ENCODE measurements at places on chromosomes 2 and 18.
A peak's percentile ranks its signal among the peaks of the same experiment; 100 is the strongest.

DNA sequence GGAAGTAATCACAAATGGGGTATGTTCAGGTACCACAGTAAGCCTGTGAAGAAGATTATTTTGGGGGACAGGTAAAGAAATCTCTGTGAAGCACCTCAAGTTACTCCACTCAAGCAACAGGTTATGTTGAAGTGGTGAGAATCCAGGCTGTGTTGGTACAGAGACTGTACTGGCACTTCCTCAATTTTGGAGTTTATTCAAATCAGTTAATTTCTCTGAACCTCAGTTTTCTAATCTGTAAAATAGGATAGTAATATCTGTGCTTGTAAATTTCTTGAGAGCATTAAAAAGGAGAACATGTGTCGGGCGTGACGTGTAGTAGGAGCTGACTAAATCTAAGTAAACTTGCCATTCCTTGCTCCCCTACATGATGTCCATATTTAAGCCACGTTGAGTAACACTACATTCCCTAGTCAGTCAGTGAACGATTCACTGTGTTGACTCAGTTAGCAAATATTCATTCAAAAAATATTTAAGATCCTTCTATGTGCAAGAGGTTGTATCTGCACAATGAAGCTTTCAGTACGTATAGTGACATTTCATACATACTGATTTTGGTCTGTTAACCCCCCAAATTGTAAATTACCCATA is 504.2 kb downstream of the ZEB2 start:
- DNase-seq = no peak

DNA sequence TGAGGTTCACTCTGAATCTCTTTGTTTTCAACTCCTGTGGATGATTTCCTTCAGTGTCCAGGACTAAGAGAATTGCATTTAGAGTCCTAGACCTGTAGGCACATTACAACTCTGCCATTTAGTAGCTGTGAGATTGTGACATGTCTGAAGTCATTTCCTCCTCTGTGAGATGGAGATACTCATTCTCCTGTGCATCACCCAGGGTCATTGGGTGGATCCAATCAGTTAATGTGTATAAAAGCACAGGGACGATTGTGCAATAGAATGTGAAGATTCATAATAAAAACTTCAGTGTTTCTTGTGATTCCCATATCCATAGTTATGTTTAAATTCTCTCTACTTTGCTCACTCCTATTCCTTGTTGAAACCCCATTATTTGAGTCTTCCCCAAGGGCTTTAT is 113.6 kb downstream of the DIS3L2 start:
- no peak for DNase-seq

DNA sequence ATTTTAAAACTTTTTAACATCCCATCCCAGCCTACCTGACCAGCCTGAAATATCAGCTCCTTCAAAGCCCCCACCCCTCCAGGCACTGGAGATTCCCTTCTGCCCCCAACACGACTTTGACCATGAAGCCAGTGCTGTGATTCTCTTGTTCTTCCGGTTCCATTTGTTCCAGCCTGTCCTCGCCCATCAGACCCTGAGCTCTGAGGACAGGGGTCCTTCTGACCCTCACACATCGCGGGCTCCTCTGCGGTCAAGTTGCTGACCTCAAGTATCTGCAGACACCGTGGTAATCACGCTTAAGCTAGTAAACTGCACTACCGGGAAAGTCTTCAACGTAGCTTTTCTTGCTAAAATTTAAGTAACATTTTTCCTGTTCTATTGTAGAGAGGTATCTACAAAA is 282.2 kb upstream of the SALL3 start:
- DNase-seq = no peak

GRCh38 chr2:216406826-216407225 is 5.5 kb upstream of the SMARCAL1 start:
- DNase-seq = peak; percentile 91

GRCh38 chr2:143334837-143335236 is 205.6 kb downstream of the ARHGAP15 start:
- DNase-seq = no peak

DNA sequence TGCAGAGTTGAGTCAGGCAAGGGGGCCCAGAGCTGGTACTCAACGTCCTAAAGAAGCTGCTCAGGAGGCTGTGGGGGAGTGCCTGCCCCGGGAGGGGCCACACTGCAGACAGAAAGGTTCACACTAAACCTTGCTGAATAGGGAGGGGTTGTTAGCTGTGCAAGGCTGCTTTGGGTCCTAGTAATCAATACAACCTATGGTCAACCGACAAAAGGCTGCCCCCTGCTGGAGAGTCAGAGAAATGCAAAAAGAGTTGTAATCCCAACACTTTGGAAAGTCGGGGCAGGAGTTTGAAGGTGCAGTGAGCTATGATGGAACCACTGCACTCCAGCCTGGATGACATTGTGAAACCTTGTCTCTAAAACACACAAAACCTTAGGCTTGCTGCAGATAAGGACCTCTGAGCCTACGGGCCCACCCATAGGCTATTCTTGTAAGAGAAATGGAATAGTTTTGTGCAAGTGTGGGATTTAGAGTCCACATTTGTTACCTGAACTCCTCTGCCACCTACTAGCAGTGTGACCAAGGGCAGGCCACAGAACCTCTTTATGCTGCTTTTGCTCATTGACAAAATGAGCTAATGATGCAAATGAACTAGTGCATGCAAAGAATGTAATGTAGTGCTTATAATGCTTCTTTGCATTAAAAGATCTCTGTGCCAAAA is 81.5 kb downstream of the PRPF40A start:
- DNase-seq = peak; percentile 34

GRCh38 chr2:222677981-222678380 is 6.5 kb downstream of the MOGAT1 start:
- no peak for DNase-seq

DNA sequence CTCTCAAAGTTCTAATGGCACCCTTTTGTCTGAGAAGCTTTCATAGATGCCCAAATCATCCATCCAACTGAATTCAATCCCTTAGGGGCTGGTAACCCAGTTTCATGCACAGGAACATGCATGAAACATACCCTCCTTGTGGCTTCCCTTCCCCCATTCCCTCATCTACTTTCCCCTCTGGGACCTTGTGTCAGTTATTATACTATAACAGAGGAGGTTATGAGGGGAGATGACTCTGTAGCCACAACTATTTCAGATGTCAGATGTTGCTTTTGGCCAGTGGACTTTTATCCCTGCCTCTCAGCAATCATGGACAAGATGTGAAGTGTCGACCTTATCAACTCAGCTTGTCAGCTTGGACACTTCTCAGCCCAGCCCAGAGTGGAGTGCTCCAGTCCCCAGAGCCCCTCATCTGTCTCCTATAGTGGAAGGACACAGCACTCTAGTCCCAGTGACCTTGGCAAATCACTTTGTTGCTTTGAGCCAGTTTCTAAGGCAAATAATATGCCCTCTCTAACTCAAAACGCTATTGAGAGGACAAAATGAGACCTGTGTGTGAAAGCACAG is 8.4 kb downstream of the DHRS9 start:
- no peak for DNase-seq

GRCh38 chr2:18372641-18373040 is 187.8 kb downstream of the RDH14 start:
- no peak for DNase-seq

DNA sequence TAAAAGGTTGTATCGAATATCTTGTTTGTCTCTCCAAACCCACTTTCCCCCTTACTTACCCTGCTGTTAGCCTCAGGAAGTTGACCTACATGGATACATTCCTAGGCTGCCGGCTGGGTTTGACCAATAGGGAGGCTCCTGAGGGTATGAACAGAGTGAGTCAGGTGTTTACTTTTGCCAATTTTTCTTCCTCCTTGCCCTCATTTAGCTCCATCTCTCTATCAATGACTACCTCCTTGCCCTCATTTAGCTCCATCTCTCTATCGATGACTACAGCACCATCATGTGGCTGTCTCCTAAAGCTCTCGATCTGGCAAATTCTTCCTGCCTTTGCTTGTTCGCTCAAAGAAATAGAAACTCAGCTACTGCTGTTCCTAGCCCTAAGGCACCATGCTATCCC is 571.9 kb upstream of the CRIM1 start:
- no peak for DNase-seq

DNA sequence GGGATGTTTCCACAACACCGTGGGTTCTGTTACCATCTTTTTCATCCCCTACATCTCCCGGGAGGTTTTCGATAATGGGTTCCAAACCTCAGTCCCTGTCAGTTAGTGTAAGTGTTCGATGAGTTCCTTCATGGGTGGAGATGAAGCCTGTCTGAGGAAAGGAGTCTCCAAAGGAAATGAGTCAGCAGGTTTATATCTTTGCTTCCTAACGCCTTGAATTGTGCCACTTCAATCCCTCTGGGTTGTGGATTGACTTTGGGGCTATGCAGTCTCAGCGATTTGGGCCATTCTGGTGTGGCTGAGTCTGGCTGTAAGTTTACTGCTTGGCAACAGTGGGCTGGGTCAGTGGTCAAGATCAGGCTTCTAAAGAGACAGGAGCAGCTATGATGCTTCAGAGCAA is 1.2 kb downstream of the SERPINB5 start:
- no peak for DNase-seq

DNA sequence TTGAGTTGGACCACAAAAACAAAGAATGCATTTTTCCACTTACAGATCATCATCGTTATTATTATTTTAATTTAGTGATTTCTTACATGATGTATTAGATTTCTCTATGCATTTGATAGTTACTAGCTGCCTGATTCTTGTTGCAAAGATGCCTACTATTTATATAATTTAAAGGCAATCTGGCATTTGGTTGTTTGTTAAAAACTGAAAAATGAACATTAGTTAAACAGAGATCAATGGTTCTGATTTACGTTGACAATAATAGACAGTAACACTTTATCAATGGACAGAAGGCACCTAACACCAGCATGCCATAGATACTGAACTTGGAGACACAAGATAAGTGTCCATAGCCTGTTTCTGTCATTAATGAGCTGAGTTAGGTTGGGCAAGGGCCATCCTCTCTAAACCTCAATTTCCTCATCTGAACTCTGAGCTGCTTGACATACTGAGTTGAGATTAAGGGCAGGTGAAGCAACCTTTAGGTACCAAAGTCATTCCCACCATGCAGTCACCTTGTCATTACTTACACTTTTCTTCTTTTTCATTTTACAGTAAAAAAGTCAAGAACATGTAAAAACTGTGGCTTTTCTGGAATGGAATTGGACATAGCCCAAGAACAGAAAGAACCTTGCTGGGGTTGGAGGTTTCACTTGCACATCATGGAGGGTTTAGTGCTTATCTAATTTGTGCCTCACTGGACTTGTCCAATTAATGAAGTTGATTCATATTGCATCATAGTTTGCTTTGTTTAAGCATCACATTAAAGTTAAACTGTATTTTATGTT is 3.1 kb downstream of the CCL20 start:
- DNase-seq = no peak

GRCh38 chr18:72762515-72763122 is 105.2 kb downstream of the NETO1 start:
- peak; percentile 60 for DNase-seq

DNA sequence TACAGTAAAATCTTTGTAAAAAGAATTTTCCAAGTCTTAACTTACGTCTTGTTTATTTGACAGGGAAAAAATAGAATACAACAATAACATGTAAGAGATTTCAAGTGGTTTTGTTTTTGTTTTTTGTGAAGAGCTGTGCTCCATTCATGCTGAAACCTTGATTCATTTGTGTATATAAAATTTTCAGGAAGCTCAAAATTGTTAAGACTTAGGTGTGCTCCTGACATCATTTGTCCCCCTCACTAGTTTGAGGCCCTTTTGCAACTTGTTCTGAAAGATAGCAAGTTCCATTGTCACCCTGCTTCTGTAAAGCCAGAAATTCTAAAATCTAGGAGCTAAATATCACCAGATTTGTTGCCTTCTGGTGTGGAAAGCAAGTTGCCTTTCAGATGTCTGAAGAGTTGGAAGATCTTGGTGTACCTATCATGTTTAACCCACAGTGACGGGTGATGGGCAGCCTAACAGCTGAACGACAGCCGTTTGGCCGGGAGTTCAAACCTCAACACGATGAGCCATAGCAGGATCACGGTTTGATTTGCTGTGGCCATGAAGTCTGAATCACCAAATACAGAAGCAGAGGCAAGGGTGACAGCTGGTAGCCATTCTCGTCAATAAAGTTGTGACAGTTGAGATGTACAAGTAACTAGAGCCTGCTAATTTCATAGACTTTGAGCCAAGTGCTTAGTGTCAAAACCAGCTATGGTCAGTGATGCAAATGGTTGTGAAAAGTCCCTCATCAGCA is 205.5 kb upstream of the SP5 start:
- no peak for DNase-seq

DNA sequence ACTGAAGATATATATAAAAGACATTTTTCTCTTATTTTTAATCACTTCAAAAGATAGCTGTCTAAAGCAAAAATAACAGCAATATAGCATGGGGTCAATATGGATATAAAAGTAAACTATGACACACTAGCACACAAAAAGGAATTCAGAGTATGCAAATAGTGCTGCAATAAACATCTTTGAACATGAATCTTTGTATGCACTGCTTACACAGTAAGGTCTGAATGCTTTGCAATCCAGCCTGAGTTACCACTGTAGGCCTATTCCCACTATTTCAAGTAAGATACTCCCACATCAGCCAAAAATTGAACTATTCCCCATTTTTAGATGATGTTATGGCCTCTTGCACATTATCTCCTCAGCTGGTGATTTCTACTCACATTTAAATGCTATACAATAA is 27.4 kb upstream of the ERCC3 start:
- no peak for DNase-seq

DNA sequence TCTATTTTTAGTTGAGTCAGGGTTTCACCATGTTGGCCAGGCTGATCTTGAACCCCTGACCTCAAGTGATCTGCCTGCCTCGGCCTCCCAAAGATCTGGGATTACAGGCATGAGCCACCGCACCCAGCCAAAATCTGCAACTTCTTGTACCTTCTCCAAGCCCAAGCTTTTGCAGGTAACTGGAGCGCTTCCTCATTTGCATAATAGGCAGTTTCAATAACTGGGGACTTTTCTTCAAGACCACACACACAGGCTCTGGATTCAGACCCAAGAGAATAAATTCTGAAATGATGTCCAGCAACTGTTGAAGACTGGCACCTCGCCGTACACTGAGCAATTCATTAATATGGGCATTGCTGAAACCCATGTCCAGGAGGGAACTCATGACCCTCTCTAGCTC is 2.8 kb downstream of the MTERF4 start:
- no peak for DNase-seq

DNA sequence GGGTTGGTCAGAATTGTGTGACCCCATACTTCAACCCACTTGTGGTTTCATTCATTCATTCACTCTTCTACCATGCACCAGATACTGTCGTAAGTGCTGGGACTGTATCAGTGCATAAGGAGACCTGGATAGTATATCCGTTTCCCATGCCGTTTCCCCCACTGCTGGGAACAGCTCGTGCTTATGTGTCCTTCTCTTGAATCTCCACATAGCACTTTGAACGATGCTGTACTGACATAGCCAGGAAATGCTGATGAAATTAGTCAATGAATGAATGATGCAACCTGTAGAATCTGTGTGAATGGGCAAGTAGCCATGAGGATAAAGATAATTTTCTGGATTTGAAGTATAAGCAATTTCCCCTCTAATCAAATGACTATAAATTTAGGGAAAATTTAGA is 276.1 kb downstream of the BCL2 start:
- no peak for DNase-seq

- peak; percentile 38 for DNase-seq
These were observed 135.9 kb downstream of the ABCA12 start for GRCh38 chr2:215002500-215002899.

- no peak for DNase-seq
These were observed 439.5 kb upstream of the ZEB2 start for GRCh38 chr2:144959416-144959815.

All from NCI-H1436 (cell line).